Karpas-422 (cell line): ENCODE measurements at places on chromosomes 16 and 17. TPM values are rescaled to one million over a fixed set of nuclear protein-coding genes. Genes with fewer than 3 reads are reported as not detected.

- DNase-seq, result no peak
These were observed 2.0 kb upstream of the INPP5K start for GRCh38 chr17:1518410-1518809.

- no peak for DNase-seq
These were observed 63.0 kb upstream of the NKD1 start for GRCh38 chr16:50485232-50485631.

GRCh38 chr17:82772026-82772425 is 20.2 kb downstream of the TBCD start:
- DNase-seq, result no peak

DNA sequence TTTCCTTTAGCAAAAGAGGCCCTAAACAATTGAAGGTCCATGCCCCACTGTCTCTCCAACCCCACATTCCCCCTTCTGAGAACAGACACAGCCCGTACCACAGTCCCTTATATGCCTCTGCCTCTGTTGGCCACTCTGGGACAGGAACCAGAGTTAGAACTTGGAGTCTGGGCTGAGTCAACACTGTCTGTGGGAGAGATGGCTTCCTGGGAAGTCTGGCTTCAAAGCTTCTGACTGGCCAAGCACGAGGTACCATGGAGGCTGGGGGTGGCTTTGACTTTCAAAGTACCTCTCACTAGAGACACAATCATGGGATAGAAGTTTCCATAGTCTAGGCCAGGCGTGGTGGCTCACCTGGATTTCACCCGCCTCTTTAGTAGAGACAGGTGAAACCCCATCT is 14.9 kb upstream of the SPOP start:
- no peak for DNase-seq

DNA sequence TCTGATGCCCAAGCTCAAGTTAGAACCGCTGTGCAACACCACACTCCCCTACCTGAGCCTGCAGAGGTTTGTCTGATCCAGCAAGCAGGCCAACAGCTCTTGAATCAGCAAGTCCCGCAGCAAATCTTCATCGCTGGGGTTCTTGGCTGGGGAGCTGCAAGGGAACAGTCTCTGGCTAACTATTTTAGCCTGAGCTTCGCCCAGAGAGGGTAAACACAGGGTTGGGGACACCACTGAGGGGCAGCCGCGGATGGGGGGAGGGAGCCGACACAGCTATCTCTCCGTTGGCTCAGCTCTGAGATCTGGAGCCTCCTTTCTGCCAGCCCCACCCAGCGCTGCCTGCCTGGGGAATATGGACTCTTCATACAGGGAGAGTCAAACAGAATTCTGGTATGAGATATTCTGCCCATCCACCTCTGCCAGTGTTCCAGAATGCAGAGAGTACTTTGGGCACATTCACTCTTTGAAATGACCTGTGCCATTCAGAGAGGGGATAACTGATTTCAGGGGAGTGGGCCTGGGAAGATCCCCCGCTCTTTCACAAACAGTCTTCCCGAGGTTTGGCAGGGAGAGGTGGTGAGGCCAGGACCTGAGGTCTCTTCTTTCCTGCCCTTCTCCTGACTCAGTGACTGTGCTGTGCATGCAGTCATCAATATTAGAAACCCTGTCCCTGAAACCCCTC is 7.4 kb downstream of the GIP start:
- no peak for DNase-seq

GRCh38 chr16:66622863-66623262 is 18.4 kb downstream of the CMTM3 start:
- no peak for DNase-seq

DNA sequence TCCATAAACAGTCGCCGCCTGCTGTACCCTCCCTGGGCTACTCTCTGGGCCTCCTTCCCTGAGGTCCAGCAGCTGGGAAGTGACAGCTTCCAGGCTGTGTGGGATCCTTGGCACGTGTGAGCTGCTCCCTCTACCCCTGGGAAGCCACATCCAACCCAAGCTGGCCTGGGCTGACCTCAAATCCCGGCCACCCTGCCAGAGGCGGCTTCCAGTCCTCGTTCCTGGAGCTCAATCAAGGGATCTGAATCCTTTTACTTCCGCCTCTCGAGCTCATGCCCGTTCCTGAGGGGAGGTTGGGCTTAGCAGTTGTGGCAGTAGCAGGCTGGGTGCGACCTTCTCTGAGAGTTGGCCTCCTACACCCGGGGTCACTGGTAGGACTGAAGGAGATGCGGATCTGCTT is 82.5 kb downstream of the NETO2 start:
- no peak for DNase-seq

DNA sequence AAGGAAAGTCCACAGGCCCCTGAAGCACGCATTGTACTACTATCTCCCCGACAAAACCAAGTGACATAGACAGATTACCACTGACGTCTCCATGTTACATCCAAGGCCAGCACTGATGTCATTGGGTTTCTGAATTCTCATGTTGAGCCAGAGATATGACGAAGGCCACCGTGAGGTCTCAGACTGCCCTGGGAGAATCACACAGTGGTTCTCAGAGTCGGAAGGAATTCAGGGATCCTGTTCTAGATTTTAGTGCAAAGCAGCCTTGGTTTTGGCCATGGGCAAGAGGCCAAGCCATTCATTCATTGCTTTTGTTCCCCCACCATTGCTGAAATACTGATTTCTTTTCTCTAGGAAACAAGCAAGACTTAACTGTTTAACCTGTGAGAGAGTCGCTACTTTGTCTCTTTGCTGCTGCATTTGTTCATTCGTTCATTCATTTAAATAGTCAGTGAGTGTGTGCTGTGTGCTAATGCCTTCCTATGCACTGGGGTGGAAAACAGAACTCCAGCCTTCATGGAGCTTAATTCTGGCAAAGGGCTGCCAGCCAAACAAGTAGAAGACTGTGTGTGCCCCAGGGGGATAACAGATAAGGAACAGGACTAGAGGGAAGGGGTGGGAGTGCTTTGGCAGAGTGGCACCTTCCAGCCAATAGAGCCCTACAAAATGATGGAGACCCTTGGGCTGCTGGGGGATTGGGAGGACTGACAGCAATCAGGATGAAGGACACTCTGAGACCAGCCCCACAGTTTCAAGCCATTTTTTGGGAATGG is 222.3 kb downstream of the MSI2 start:
- DNase-seq, result no peak

DNA sequence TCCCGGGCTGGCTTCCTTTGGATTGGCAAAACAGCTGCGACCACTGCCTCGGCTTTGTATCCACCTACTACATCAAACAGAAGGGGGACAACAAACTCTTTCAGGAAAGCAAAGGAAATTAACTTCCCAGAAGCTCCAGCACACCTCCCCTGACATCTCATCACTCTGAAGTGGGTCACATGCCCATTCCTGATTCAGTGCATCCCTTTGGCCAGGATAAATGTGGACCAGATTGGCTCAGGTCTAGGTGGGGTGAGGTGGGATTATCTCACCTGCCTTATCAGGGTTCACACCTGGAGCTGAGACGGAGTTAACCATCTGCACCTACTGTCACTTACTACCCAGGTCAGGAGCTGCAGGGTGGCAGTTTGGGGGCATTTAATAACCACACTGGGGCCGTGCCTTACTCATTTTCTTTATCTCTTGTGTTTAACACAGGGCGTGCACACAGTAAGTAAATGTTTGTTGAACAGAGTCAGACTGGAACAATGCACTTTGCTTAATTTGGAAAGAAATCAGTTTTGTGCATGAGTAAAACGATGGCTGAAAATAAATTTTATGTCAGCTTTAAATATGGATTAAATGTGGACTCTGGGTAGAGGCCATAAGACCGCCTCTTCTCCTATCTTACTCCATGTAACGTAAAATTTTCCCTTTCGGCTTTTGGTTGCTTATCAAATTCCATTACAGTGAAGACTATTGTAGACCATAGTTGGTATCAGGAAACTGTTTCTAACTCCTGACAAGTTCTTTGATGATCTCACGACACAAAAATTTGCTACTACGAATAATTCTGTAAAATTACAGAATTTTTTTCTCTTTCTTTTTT is 36.0 kb downstream of the IQCK start:
- no peak for DNase-seq

- no peak for DNase-seq
These were observed 1.2 kb downstream of the ERN2 start for GRCh38 chr16:23711785-23712184.

DNA sequence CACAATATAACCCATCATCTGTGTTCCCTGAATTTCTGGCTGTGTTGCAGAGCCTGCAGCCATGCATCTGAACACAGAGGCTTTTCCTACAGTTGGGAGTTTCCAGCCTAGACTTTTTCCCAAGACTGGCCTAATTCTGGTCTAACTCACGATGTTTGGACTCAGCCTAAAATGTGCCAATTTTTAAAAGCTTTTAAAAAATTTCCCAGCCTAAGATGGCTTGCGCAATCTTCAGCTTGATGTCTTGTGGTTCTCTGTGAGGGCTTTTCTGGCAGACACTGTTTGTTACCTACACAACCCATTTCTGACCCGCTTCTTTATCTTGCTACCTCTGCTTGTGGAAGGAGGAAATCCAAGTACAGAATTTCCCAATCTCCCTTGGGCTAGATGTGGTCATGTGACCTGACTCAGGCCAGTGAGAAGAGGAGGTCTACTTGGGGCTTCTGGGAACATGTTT is 72.7 kb upstream of the GAS7 start:
- DNase-seq, result no peak

- DNase-seq, result no peak
These were observed 541.9 kb upstream of the EEF2KMT start for GRCh38 chr16:5639531-5639930.

DNA sequence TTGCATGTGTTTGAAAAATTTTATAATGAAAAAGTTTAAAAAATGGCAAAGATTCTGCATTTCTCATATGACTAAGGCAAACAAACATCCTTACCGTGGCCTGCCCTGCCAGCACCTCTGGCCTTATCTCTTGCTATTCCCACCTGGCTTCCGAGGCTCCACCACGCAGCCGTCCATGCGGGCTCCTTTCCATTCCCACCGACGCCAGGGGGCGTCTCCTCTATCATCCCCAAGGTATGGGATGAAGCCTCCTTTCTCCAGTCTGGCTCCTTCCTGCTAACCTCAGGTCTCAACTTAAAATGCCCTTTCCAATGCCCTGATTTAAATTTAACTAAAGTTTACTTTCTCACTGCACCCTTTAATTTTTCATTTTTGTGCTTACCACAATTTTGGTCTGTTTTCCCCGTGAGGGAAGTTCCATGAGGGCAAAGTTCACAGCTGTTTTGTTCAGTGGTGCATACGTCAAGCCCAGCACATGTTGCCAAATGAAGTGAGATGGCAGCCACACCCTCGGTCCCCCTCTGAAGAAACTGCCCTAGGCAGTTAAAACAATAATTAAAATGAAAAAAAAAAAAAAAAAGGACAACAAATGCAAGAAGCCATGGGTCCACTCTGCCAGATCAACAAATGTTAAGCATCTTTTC is 13.3 kb upstream of the SDK2 start:
- DNase-seq, result peak; percentile 48

DNA sequence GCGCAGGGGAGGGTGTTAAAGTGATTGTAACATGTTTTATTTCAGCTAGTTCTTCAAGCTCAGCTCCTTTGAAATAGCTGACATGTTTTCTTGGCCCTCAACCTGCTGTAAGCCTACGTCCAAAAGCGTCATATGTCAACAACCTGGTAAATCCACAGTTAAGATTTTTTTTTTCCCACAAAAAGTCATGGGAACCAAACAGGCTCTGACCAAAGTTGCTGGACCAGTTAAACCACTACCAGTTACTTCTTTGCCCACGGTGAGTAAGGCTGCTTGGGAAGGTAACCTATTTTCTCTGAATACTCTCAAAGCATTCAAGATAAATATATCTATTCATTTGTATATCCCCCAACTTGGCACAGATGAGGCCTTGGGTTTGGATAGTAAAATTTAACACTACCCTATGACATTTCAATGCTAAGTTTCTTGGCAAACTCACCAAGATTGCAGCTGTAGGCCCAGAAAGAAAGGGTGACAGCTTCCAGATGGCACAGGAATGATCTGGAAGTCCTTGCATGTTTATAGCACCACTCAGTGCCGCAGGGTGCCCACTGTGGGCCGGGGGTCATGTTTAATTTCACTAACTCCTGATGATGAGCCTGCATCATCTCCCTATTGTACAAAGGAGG is 166.2 kb downstream of the XYLT1 start:
- DNase-seq, result peak; percentile 53

DNA sequence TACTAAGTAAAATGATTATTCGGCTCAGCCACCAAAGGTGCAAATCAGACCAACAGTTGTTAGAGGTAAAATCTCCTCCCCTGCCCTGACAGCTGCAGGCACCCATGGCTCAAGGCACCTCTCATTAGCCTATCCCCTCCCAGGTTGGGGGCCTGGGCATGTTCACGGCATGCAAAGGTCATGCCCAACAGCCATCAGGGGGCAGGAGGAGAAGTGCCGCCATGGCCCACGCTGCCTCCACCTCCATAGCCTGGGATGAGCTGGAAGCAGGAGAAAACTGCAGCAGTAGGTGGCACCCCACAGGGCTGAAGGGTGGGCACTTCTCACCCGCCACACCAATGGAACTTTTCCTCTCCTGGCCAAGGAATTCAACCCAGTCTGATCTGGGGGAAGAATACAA is 146.4 kb upstream of the COX10 start:
- DNase-seq, result no peak

GRCh38 chr17:80855948-80856862 is 135.4 kb upstream of the CHMP6 start:
- DNase-seq, result no peak

DNA sequence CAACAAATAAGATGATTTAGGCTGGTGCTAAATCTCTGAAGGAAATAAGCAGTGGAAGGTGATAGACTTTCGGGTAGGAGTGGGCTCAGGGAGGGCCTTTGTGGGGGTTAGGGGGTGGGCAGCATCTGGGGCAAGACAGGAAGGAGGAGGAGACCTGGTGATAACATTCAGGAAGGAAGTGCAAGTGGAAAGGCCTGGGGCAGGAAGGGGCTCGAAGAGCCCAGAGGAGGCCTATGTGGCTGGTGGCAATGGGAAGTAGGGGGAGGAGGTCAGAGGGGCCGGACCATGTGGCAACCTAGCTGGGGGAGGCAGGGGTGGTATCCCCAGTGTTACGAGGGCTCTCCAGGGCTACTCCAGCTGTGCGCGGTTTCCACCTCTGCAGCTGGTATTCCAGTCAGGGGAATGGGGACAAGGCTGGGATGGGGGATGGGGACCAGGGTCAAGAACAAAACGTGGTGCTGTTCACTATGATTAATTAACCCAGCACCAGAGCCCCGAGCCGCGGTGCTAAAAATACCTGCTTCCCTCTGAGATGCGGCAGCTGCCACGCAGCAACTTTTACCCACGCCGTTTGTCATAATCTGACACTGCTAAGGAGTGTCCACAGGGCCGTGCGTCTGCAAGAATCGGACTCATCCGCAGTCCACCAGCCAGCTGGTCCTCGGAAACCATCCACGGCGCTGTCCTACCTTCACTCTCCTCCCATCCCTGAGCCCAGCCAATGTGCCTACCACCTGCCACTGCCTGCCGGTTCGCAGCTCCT is 5.2 kb upstream of the CCDC182 start:
- no peak for DNase-seq

KRTAP9-4 gene
- not detected in 2 replicates for total RNA-seq

SLC25A39 gene
- total RNA-seq, result 78.7 and 163 TPM in 2 replicates

GLTPD2 gene
- total RNA-seq, result not detected in 2 replicates

ANKRD40CL gene
- not detected in 2 replicates for total RNA-seq

TSPAN10 gene
- 1.5 and 1.7 TPM in 2 replicates for total RNA-seq

CDYL2 gene
- total RNA-seq, result not detected in 2 replicates

C16orf89 gene
- total RNA-seq, result not detected in 2 replicates
